ENCODE measurements at places on chromosomes 4 and X.

DNA sequence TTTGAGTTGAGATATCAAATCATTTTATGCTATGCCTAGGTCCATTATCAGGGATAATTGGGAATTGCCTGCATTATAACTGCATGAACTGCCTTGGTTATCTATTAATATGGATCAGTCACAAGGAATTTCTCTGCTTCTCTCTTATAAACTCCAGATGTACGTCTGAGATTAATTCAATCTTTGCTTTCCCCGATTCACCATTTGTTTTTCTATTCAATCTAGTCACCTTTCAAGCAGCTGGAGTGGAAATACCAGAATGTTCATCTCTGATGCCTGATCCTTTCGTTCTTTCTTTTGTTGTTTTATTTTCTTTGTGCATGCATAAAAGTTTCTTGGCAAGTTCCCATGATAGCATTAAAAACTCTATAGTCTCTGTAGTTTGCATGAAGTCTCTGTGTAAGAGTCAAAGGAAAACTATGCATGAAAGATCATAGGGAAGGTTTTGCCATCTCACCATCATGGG, 22.6 kb downstream of the SYNPO2 start:
- DNase-seq = no peak

DNA sequence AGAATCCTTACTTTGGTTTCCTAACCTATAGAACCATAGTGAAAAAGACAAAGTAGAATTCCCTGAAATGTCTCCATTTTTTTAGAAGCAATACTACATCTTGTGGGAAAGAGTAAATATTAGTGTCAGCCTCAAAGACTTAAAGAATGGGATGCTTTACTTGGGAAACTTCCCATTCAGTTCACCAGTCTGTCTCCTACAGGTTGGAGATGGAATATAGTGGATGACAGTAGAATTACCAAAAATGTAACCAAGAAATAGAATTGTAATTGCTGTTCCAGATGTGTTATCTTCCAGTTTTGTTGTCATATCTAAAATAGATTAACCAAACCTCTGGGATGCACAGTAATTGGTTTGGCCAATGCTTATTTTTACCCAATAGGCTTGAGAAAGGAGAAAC, 338.6 kb upstream of the GRID2 start:
- no peak for DNase-seq

DNA sequence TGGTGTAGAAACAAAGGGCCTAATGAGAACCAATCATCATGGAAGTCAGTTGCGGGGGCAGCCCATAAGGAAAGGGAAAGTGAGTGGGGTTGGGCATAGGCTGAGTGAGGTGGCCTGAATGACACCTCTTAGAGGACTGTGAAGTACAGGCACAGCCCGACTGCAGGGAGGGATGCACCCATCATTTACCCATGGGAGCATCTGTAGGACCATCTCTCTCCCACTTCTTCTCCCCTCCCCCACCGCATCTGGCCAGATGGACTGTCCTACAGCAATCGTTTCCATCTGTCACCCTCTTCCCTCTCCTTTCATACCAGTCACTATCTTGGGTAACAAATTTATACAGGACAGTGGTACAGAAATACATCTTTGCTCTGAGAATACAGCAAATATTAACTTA, 4.2 kb downstream of the STBD1 start:
- no peak for DNase-seq

- DNase-seq = peak; percentile 23
Measured at GRCh38 chr4:80336582-80336981, 1.1 kb downstream of the CFAP299 start.

GRCh38 chr4:168923526-168924194, 86.4 kb downstream of the CBR4 start:
- peak; percentile 76 for DNase-seq

GRCh38 chr4:85565761-85566480, 91.0 kb downstream of the ARHGAP24 start:
- DNase-seq = no peak

All from NCI-H1694 treated with DMSO at 0.1 percent for 48 hours (cell line).